Activated naive CD4-positive, alpha-beta T cell treated with anti-CD3 and anti-CD28 coated beads for 36 hours (primary cell): ENCODE measurements at places on chromosomes 3 and 15. TPM values are rescaled to one million over a fixed set of nuclear protein-coding genes. Genes with fewer than 3 reads are reported as not detected.

STRA6 gene
- total RNA-seq: not detected

TMEM108 gene
- not detected for total RNA-seq

CALML4 gene
- 11.4 TPM for total RNA-seq

KLF13 gene
- 121 TPM for total RNA-seq

TMEM266 gene
- not detected for total RNA-seq

C2CD4A gene
- total RNA-seq: 0.27 TPM

FSTL1 gene
- 0.40 TPM for total RNA-seq

P2RY1 gene
- total RNA-seq: 0.67 TPM

FBLN2 gene
- not detected for total RNA-seq

ASB14 gene
- total RNA-seq: not detected

SCN5A gene
- 0.35 TPM for total RNA-seq

SCG3 gene
- total RNA-seq: not detected

LRRC31 gene
- total RNA-seq: not detected

SI gene
- not detected for total RNA-seq

BCL2A1 gene
- total RNA-seq: 88.7 TPM

GNAT1 gene
- total RNA-seq: not detected

SLC24A5 gene
- total RNA-seq: not detected
